ENCODE measurements at places on chromosomes 5 and 9.

GRCh38 chr5:55450050-55450765 is 84.6 kb downstream of the PLPP1 start:
- DNase-seq, result no peak

- no peak for DNase-seq
Measured at GRCh38 chr5:119954106-119954505, 324.7 kb downstream of the FAM170A start.

GRCh38 chr5:92581690-92582089 is 999.3 kb downstream of the NR2F1-AS1 start:
- DNase-seq, result no peak

- no peak for DNase-seq
Measured at GRCh38 chr9:127398275-127398647, 1.3 kb downstream of the SLC2A8 start.

GRCh38 chr9:93248386-93249040 is 64.6 kb downstream of the WNK2 start:
- DNase-seq, result no peak

All from germinal center (tissue), 1 donor.